ENCODE measurements at places on chromosomes 3 and 15. TPM values are rescaled to one million over a fixed set of nuclear protein-coding genes. Genes with fewer than 3 reads are reported as not detected.

- DNase-seq: no peak
- H3K4me1 ChIP-seq: no peaks in the 10 kb centered on the region
- H3K36me3 ChIP-seq: no peaks in the 10 kb centered on the region
- H3K4me3 ChIP-seq: no peak overlapping the region
- no peak overlapping the region for H3K27ac ChIP-seq
- peaks cover 24% of the 10 kb centered on the region for H3K27me3 ChIP-seq
Measured at GRCh38 chr15:78734451-78735064, 76.7 kb downstream of the ADAMTS7 start.

DNA sequence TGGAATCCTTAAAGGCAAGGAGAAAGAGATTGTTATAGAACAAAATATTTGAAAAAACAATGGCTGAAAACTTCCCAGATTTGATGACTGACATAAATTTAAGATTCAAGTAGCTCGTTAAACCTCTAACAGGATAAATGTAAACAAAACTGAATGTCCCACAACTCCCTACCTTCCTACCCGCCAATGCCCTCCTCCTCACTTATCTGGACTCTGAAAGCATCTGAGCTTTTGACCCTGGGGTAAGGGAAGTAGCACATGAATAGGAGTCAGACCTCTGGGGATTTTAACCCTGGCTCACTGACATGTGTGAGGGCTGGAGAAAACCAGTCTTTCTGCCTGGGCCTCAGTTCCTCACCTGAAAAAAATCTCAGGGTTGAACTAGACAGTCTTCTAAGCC is 26.9 kb downstream of the CYP19A1 start:
- no peaks in the 10 kb centered on the region for H3K36me3 ChIP-seq
- no peak overlapping the region for H3K4me3 ChIP-seq
- no peak for DNase-seq
- H3K27ac ChIP-seq: no peak overlapping the region
- H3K27me3 ChIP-seq: peaks cover 10% of the 10 kb centered on the region

The TERC gene
- total RNA-seq: 7.6 TPM

- DNase-seq: no peak
- no peaks in the 10 kb centered on the region for H3K36me3 ChIP-seq
- no peak overlapping the region for H3K4me3 ChIP-seq
- no peaks in the 10 kb centered on the region for H3K4me1 ChIP-seq
- H3K27ac ChIP-seq: no peak overlapping the region
- H3K27me3 ChIP-seq: no peaks in the 10 kb centered on the region
Measured at GRCh38 chr3:64739971-64740631, 52.3 kb upstream of the ADAMTS9 start.

DNA sequence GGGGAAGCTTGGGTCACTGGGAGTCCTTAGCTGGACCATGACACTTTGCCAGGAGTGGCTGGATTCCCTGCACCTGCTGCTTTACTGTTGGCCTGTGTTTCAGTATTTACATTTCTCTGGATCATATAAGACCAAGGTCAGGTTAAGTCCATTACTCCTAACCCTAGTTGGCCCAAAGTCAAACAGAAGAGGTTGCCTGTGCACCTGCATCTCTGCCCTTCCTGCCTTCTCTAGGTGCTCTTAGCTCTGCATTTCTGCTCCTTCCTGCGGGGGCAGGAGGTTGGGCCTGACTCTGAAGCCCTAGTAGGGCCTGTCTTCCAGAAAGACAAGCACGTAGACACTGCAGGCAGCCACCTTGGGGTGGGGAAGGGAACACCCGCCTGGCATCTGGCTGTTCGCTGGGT is 124.3 kb downstream of the RPLP1 start:
- H3K36me3 ChIP-seq: no peaks in the 10 kb centered on the region
- H3K27me3 ChIP-seq: no peaks in the 10 kb centered on the region
- DNase-seq: peak; percentile 40
